Activated CD8-positive, alpha-beta T cell treated with anti-CD3 and anti-CD28 coated beads for 36 hours (primary cell): ENCODE measurements at places on chromosomes 6 and 20.

DNA sequence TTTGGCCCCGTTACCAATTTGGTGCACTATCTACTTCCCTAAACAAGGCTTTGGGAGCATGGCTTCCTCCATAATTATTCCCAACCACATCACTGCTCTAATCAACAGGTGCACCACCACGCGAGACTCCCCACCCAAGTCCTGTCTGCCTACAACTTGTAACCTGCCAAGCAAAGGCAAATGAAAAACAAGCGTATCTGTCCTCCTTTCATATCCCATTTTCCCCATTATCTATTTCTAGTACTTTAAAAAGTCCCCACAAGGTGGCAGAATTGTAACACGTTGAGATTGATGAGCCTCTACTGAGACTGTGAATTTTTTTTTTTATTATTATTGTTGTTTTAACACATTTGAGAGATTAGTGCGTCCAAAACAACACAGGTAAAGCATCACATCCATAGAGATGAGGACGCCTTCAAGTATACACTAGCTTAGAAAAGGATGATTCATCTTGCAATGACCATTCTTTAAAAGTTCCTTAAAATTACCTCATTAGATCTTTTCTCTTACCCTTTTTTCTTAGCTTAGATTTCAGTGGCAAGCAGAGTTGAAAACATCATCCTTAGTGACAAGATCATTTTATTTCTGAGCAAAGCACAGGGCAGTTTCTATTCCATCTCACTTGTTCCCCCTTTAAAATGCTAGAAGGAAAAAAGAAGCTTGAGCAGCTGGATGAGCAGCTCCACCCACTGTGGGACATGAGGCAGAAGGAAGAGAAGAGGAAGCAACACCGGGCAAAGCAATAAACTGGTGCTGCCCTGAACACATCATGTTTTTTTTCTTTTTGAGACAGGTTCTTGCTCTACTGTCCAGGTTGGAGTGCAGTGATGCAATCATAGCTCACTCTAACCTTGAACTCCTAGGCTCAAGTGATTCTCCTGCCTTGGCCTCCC lies 210.8 kb downstream of the ARHGAP18 start:
- no peak for DNase-seq

DNA sequence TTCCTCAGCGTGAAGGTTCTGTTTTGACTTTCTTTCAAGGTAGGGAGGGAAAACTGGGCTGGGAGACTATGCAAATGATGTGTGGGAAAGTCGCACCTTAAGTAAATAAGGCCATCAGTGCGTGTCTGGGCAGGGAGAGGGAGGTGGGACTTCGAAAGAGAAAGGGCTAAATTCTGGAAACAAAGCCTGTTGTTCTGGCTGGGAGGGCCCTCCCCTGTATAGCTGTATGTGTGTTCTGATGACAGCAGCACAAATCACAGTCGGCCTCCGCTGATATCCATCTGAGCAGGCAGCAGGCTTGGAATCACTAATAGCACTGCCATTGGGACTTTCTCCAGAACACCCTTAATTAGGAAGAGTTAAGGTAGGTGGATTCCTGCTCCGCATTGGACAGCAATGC lies 19.2 kb downstream of the JAG1 start:
- no peak for DNase-seq

DNA sequence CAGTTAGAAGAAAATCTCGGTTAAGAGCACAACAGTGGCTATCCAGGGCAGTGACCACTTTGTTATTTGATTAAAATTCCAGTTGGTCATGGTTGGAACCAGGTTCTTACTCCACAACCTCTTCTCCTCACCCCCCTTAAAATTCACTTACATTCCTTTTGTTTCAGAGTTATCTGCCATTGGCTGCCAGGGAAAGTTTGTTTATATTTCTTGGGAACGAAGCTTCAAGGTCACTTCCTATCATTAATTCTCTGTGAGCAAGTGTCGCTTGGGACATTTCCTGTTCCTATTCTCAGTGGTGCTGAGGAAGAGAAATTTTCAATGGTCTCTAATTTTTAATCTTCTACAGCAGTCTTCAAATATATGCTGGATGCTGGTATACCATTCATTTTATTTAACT lies 121.1 kb upstream of the COL21A1 start:
- DNase-seq = no peak

- no peak for DNase-seq
These were observed 40.3 kb downstream of the GPX5 start for GRCh38 chr6:28565823-28566526.

- DNase-seq = no peak
These were observed 94.2 kb downstream of the ERMARD start for GRCh38 chr6:169845426-169846285.

GRCh38 chr6:150876598-150876997 lies 11.1 kb downstream of the MTHFD1L start:
- no peak for DNase-seq

DNA sequence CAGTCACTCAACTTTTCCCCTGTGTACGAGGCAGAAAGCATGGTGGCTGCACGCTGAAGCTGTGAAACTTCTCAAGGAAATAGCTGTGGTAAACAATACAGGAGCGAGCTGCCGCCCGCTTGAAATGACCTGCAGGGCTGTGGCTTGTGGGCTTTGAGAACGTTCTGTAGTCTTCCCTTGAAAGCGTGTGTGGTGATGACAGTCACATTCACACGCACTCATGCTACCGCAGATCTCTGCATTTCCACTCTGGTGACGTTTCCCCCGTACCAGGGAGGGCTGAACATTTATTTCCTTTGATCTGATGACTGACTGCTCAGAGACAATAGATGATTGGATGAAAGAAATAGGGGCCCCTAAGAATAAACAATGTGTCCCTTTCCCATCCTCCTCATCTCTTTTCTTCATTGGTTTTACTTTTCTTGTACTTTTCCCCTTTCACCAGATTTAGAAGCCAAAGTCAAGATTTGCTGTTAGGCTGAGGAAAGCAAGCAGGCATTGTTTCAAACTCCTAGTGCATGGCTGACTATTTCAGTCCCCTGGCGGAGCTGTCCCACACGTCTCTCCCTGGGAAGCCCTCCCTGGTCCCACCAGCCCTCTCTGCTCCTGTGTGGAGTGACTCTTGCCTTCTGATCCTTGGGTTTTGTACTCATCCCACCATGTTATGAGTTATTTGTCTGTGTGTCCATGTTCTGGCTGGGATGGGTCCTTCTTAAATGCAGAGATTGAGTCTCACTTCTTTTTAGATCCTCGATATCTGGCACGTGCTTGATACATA lies 3.9 kb downstream of the SYTL3 start:
- peak; percentile 97 for DNase-seq

DNA sequence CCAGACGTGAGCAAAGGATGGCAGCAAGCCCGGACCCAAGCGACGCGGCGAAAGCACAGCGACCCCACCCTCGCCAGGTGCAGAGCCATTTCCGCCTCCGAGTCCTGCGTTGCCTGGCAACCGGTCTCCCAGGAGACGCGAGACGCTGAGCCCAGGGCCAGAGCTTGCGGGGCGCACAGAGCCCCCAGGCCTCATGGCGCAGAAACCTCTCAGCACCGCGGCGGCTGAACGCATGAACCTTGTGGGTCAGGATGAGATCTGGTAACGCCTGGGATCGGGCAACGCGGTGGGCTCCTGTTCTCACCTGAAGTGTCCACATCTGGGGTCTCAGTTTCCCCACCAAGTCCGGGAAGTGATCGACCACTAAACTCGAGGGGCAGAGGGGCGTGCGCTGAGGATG lies 77.7 kb downstream of the ANKRD60 start:
- peak; percentile 19 for DNase-seq

GRCh38 chr20:60204601-60205000 lies 246.4 kb downstream of the CDH26 start:
- DNase-seq = no peak

- DNase-seq = no peak
These were observed 1348.2 kb upstream of the GJE1 start for GRCh38 chr6:140784573-140784972.

DNA sequence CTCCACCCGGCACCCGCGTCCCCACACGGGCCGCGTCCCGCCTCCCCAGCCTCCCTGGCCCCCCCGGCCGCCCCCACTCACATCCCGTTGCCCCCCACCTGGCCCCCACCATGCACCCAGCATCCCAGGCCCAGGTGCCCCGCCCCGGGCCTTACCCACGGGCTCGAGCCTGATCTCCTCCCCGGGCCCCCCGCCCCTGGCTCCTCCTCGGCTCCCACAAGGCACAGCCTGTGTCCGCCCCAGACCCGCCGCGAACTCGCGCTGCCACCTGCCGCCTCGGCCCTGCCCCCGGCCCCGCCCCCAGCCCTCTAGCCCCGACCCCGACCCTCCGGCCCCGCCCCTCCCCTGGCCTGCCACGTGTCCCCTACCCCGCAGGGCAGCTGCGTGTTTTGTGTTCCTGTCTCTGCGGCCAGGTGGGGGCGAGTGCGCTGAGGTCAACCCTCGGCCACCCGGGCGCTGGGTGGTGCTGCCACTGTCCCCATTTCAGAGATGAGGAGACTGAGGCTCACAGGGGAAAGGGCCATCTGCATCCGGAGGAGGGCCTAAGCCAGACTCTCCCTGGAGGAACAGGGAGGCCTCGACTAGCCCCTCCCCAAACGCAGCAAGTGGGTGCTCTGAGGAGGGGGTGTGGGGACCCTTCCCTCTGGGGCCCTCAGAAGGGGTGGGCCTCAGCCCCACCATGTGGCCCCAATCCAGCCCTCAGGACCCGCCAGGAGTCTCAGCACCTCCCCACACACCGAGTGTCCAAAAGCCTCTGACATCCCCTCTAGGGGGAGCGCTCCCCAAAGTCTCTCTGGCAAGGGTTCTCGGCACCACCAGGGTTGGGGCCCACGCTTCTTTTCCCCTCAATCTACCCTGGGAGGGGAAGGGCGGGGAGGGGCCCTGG lies 99.8 kb downstream of the TAF4 start:
- DNase-seq = no peak

DNA sequence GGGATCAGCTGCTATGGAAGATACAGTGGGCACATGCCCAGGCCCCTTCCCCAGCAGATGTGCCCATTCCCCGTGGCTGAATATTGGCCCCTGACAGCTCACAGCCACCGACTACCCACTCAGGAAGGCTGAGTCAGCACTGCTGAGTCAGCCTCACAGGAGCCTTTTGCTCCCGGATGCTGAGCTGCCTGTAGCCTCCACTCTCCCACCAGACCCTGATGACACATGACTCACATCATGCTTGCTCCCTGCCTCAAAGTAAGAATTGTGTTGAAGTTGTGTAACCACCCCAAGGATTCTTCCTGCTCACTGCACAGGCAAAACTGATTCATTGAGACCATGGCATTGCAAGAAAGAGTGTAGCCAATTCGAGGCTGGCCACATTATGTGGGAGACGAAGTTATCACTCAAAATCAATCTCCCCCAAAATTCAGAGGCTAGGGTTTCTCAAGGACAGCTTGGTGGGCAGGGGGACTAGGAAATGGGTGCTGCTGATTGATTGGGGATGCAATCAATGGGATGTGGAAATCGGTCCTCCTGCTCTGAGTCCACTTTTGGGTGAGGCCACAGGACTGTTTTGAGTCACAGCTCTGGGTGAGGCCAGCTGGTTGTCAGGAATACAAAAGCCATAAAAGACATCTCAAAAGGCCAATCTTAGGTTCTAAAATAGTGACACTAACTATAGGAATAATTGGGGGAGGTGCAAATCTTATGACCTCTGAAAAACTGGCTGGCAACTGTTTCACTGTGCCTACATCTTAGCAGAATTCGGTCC lies 556.6 kb upstream of the CDH4 start:
- DNase-seq = peak; percentile 10

DNA sequence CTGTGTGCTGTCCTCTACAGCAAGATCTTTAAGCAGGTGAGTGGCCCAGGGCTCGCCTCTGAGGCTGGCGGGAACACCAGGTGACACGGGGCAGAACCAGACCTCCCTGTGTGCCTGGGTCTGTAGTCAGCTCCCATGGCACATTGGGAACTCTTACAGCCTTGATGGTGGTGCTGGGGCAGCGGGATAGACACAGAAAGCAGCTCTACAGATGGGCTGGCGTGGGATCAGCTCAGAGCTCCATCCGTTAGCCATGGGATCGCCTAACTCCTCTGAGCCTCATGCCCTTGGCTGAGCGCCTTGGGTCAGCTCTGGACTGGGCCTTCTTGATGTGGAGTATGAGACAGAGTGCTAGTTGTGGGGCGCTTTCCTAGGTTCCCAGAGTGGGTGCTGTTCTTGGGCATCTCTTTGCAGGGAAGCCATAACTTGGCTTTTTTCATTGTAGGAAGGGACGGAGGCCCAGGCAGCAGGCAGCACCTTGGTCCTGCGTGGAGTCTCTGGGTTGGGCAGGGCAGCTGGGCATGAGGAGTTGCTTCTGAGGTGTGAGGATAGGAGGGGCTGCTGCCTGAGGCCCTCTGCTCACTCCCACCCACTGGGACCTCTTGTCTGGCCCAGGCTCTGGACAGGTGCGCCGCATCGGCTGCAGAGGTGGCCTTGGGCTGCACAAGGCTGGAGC lies 51.3 kb downstream of the EFCAB8 start:
- no peak for DNase-seq

DNA sequence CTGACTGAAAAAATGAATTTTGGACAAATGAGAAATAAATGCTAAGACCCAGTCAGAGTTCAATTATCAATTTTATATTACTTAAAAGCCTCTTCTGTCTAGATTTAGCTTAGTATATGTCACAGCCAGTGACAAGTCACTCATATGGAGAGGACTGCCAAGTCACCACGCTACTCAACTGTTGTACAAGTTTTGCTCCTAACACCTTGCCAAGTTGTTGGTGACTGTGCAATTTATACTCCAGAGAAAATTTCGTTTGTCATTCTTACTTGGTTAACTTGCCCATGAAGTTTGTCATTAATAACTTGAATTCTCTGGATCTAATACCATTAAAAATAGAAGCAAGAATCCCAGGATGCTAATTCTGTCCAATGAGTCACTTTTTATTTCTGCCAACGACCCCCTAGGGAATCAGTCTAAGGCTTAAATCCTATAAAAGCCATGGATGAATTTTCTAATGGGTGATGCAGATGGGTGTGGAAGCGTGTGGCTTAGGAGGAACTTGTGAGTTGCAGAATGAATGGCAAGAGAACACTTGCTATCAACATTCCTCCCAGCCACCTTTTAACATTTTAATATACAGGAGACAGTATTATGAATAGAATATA lies 30.4 kb upstream of the FBXO30 start:
- DNase-seq = no peak

DNA sequence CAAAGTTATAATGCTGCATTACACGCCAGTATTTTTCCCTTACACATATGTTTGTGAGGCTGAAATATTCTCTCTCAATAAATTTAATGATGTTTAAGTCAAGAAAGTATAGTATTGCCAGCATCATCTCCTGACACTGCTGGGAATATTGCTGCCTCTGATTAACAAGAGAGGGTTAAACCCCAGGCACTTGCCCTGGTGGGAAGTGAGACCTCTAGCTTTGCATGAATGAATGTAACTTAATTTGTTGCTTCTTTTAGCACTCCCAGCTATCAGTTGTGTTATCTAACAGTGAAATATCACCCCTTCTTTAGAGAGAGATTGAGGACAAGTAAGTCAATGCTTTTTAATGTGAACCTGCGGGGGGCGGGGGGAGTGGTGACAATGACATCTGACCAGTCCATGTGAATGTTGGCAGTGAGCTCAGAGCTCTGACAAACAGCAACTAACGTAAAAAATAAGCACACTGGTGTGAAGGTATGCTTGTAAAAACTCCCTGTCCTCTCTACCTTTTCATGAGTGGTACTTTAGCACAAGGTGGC lies 9.8 kb downstream of the FOXA2 start:
- DNase-seq = no peak
